ENCODE measurements at places on chromosomes 3 and 15.

- no peak for DNase-seq
Observed at GRCh38 chr3:6551165-6551564, 309.8 kb upstream of the GRM7 start.

- DNase-seq, result no peak
Observed at GRCh38 chr3:115022199-115022598, 124.9 kb downstream of the ZBTB20 start.

DNA sequence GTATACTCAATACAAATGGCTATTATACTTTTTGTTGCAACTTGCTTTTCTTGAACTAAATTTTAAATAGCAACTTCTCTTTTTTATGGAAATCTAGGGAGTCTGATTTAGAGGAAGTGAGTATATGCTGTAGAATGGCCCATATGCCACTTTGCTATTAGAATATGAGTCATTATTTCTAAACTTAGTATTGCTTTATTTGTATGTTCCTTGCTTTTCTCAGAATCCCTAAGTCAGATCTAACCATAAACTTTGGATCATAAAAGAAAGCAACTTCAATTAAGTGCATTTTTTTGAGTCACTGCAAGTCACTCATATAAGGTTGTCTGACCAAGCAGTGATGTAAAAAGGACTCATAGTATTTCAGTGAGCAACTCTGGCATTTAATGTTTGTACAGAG lies 17.5 kb upstream of the SPTSSB start:
- DNase-seq, result no peak

GRCh38 chr3:65144791-65145351 lies 457.1 kb upstream of the ADAMTS9 start:
- DNase-seq, result no peak

- no peak for DNase-seq
Observed at GRCh38 chr3:176992565-176992964, 204.7 kb downstream of the TBL1XR1 start.

DNA sequence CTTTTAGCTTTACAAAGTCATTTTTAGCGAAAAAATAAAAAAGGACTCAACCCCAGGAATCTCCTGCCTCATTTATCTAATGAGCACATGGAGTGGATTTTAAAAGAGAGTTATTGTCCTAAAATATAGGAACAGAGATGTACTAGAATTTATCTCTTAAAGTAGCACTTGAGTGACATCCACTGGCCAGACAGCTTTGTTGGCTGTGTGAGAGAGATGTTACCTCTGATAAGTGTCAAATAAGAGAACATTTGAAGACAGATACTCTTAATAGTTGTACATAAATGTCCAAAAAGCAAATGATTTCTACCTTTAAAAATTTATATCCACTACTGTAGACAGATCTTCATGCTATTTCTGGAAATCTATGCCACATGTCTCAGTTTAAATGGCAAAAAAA lies 12.3 kb upstream of the MFSD1 start:
- DNase-seq, result no peak

DNA sequence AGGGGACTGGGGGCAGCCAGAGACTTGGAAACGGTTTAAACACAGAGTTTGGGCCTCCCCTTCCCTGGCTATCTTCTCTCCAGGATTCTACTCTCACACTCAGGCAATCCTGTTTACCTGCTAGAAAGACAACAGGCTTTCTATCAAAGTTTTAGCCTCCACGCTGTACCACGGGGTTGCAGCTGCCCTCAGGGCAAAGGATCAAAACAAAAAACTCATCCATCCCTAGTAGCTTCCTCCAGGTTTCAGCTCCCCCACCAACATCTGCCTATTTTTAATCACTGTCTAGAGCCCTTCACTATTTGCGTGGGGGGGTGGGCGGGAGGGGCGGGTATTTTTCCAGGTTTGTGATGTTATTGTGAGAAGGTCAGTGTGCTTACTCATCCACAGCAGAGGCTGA lies 286.8 kb upstream of the TRIM42 start:
- DNase-seq, result no peak

GRCh38 chr15:51038162-51038973 lies 56.3 kb downstream of the TNFAIP8L3 start:
- no peak for DNase-seq

DNA sequence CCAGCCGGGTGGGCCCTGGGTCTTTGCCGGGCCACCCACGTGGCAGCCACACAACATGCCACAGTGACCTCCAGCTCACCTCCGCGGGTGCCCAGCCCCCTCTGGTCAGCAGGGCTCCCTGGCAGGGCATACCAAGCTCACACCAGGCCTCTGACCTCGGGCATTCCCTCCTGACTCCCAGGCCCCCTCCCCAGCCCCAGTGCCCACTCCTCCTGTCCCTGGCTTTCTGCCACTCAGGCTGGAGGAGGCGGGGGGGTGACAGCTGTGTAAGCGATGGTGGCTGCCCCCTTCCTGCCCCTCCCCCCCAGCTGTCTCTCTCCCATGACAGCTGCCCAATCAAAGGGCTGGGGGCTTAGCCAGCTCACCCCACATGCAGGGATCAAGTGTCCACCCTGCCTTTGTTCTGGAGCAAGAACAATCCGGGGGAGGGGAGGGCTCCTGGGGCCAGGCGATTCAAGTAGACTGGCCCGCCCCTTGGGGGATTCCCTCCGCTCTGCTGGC lies 3.3 kb downstream of the PCBP4 start:
- DNase-seq, result peak; percentile 34

DNA sequence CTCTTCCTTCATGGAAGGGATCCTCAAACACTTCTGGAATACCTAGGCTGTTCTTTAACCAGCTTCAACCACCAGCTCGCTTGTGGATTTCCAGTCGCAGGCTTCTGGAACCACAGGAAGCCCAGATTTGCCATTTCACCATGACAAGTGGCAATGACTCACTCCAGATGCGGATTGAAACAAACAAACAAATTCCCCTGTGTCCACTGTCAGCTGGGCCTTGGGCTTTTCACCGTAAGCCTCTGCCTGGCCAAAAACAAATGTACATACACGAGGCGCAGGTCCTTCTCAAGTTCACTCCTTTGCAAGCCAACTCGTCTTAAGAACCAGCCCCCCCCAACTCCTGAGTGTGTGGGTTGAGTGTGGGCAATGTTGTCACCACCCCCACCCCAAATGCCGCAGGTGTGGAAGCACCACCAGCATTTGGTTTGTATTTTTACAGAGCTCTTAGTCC lies 8.8 kb downstream of the BCL6 start:
- no peak for DNase-seq

- DNase-seq, result no peak
Observed at GRCh38 chr15:62068071-62068809, 1.5 kb downstream of the C2CD4A start.

DNA sequence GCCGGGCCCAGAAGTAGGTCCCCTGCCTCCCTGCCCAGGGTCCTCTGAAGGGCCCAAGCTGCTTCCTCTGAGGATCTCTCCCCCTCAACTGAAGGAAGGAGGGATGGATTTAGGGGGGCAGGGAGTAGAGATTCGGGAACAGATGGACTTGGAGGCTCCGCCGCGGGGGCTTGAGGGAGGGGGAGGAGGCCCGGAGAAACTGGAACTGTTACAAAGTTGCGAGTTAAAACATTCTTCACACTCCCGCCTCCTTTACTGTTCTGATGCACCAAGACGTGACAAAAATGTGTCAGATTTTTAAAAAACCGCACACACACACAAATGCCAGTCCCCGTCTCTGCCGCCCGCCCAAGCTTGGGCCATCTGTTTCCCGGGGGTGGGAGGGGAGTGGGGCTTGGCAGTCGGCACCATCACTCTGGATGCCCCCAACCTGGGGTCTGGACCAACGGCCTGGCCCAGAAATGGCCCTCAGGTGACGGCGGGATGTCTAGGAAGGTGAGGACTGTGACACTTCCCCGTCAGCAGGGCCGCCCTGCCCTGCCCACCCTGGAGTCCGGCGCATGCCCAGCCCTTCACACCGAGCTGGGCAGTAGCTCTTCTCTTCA lies 25.0 kb upstream of the LINGO1 start:
- no peak for DNase-seq

DNA sequence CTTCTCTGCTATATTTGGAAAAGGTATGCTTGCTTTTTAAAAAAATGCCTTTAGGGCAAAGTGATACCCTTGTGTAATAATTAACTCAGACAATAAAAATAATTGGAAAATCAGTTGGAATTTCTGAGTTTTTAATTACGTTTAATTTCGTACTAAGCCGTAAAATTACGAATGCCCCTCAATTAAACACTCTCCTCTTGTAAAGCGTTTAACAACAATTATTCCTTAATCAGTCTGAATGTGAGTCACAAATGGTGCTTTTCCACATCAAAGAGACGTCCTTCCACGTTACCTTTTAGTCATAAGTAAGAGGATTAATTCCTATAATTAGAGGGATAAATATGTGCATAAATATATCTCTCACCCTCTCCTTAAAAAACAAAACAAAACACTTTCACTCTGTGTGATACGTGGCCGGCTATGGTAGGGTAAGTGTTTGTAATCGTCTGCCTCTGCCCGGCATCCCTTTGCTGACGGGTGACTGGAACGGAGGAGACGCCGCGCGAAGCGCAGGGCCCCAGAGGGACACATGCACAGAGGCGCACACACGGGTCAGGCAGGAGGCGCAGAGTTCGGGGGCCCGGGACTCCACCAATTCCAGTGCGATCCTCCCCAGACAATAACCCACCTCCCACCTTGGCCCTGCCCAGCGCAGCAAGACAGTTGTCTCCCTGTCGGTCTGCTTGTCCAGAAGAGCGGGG lies 9.7 kb upstream of the MEIS2 start:
- DNase-seq, result no peak

DNA sequence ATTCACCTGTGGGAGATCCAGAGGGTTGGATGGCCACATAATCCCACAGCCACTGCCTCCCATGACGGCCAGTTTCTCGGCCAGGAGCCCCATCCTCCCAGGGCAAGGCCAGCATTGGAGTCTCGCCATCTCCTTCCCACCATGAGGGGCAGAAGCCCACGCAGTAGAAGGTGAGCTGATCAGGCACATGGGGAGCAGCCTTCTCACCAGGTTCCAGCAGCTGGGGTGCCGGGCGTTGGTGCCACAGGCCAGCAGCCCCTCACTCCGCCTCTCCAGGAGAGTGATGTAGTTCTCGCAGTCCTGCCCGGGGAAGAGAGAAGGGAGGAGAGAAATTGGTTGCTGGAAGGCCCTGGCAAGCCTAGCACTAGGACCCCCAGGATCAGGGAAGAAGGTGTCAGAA lies 16.1 kb downstream of the SEMA7A start:
- DNase-seq, result no peak

DNA sequence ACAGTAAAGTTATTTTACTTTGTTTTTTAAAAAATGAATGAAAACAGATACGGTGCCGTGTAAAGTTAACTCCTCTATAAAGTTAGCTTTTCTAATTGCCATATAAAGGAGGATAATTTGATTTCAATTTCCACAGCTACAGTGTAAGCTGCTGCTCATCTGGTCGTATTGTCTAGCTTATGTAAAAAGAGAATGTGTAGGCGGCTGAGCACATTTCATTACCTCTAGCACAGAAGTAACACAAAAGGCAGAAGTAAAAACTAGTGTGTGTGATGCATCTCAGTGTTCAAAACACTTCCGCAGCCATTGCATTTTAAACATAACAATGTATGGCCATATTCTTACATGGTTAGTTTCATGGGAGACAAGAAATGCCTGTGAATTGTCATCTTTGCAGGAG lies 105.0 kb upstream of the P2RY1 start:
- DNase-seq, result no peak

GRCh38 chr15:81595752-81596151 lies 221.7 kb upstream of the TMC3 start:
- DNase-seq, result no peak

DNA sequence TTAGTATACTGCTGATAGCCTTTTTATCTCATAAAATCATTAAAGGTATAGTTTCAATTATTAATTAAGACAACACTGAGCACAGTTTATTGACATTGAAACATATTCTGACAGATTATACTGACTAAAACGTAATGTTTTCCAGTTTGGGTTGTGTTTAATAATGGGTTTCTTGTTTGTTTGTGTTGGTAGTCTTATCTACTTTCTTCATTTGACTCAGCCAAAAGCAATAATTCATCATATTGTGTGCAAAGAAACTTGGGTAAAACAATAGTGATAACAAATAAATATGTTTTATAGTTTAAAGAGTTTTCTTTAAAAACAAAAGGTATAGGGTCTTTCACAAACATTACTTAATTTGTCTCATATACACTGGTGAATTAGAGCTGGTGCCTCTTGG lies 629.2 kb upstream of the AGTR1 start:
- no peak for DNase-seq

DNA sequence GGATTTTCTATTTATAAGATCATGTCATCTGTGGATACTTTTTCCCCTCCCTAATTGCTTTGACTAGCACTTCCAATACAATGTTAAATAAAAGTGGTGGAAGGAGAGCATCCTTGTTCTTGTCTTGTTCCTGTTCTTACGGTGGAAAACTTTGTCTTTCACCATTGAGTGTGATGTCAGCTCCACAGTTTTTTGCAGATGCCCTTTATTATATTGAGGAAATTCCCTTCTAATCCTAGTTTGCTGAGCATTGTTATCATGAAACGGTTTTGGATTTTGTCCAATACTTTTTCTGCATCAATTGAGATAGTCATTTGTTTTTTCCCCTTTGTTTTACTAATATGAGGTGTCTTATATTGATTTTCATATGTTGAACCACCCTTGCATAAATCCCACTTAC lies 19.9 kb upstream of the IL20RB start:
- no peak for DNase-seq

- DNase-seq, result no peak
Observed at GRCh38 chr3:16150285-16150684, 24.2 kb upstream of the GALNT15 start.

DNA sequence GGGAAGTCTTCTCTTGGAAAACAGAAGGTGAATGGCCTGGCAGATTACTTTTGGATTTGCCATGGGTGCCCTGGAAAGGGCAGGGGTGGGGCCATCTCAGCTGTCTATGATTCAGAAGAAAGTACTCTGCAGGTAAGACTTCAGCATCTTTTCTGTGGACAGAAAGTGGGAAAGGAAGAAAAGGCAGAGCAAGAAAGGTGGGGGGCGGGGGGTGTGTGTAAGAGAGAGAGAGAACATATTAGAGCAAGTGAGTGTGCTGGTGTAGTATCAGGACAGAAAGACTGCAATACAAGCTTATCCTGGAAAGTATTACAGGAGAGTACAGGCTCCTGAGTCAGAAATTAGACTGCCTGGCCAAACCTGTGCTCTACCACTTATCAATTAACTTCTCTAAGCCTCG lies 5.5 kb downstream of the TAGLN3 start:
- no peak for DNase-seq

DNA sequence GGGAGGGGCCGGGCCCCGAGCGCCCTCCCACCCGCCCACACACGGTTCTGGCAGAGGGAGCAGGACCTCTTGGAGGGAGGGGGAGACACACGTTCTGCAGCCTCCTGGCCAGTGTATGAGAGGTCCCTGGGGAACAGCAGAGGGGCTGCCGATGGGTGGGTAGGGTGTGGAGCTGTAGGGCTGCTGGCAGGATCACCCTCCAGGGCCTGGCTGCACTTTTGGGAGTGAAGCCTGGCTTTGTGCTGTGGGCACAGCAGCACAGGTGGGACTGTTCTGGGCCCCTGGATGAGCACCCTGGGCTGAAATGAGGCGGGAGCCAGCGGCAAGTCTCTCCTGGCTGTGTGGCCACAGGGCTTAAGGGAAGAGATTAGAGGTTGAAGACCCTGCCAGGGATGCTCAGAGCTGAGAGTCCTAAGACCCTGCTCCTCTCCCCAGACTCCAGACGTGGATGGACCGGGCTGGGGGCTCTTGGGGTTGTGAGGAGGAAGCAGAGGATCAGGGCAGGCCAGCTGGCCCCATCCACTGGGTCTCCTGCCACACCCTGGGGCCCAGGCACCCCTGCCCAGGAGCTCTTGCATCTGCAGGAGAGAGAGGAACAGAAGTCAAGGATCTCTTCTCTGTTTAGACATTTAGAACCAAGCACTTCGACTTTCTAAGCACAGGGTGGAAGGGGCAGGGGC lies 45.2 kb downstream of the RGMA start:
- no peak for DNase-seq

- DNase-seq, result no peak
Observed at GRCh38 chr3:101642441-101642840, 34.5 kb downstream of the ZBTB11 start.

Data from caudate nucleus (tissue), 63 donors.